ENCODE measurements at places on chromosomes 1 and 21.
A peak's percentile ranks its signal among the peaks of the same experiment; 100 is the strongest.

DNA sequence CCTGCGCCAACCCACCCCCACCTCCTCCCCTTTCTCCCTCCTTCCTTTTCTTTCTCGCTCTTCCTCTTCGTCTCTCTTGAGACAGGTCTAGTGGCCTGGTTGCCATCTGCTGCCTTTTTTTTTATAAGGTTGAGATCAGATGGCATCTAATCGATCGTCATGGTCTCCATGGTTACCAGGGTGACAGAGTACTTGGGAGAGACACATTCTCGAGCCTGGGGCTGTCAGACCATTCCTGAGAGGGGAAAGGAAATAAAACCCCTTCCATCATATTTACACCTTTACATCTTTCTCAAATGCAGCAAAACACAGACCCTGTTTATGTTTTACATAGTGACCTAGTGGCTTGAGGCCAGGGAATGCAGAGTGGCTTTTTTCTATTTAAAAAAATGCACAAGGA, 53.5 kb upstream of the SLC22A15 start:
- DNase-seq = no peak

GRCh38 chr1:58900396-58900795, 116.5 kb upstream of the JUN start:
- DNase-seq = no peak

GRCh38 chr1:160410406-160411005, 10.1 kb downstream of the VANGL2 start:
- DNase-seq = no peak

GRCh38 chr1:147919896-147920295, 8.3 kb upstream of the GPR89B start:
- no peak for DNase-seq

DNA sequence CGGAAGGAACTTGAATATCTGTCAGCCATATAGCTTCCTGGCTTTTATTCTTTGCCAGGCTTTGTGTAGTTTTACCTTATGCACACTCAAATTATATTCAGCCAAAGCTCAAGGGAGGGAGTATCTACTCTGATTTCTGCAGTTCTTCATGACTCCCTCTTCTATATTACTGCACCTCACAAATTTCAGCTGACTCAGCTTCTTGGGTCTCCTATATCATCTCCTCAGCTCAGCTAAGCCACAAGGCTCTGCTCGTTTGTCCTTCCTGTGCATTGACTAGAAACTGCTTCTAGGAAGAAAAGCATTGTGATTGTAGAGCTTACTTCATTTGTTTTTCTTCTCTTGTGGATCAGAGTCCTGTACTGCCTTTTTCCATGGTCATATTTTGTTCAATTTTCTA, 37.4 kb downstream of the BTBD8 start:
- no peak for DNase-seq

GRCh38 chr1:172883844-172884243, 166.9 kb downstream of the TNFSF18 start:
- DNase-seq = no peak

- DNase-seq = no peak
These were observed 14.3 kb upstream of the MUL1 start for GRCh38 chr1:20521960-20522861.

DNA sequence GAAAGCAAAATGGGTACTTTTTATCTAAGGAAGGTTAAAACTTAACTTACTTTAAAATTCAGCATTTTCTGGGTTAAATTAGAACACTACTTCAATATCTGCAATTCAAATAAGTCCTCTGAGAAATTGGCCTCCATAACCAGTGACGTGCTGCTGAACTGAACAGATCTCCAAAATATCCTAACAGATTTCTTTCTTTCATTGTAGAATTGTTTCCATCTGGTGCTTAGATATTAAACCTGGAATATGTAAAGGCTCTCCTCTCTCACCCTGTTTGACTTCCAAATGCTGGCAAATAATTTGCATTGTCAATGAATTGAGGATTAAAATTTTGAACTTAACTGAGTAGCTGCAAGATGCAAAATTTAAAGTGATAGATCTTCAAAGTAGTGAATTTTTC, 316.9 kb upstream of the CXADR start:
- no peak for DNase-seq

DNA sequence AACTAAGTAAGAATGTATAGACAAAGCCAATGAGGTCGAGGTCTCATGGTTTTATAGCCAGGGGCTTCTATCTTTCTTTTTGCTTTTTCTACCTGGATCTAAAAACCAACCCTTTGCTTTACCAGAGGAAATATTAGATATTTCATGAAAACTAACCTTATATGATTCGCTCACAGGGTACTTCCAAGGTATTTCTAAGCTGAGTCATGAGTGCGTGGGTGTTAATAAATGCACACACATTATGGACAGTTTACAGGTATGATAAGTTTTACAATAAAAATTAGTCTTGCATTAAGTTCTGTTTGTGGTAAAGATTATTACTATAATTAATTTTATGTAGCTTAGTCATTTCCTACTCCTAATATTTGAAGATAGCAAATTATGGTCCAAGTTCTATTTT, 217.2 kb downstream of the CHRM3 start:
- DNase-seq = no peak

DNA sequence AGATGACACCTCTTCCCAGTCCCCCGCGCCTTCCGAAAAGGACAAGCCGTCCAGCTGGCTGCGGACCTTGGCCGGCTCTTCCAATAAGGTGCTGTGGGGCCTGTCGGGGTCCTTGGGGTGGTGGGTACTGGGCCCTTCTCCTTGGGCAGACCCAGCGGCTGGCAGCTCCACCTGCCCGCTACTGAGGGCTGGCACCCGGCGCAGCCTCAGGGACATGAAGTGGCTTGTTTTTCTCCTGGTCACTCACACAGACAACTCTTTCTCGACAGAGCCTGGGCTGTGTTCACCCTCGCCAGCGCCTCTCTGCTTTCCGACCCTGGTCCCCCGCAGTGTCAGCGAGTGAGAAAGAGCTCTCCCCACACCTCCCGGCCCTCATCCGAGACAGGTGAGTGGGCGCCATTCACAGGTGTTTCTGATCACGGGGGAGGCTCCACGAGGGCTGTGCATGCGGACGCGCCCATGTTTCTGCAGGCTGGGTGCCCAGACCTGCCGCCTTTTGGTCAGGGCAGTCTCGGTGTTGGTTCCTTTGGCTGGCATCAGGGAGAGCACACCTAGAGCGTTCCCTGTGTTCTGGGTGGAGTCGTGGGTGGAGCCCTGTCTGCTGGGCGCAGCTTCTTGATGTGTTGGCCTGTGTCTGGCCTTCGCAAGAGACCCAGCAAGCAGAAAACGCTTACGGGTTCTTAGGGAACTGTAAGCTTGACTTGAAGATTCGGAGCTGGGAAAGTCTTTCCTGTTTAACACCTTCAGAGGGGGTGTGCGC, 75.1 kb downstream of the SKI start:
- no peak for DNase-seq

GRCh38 chr1:90834886-90835660, 118.0 kb upstream of the BARHL2 start:
- DNase-seq = no peak

GRCh38 chr1:20538760-20539551, 13.4 kb upstream of the FAM43B start:
- DNase-seq = no peak

- no peak for DNase-seq
These were observed 225.0 kb upstream of the PRMT6 start for GRCh38 chr1:106831511-106831910.

DNA sequence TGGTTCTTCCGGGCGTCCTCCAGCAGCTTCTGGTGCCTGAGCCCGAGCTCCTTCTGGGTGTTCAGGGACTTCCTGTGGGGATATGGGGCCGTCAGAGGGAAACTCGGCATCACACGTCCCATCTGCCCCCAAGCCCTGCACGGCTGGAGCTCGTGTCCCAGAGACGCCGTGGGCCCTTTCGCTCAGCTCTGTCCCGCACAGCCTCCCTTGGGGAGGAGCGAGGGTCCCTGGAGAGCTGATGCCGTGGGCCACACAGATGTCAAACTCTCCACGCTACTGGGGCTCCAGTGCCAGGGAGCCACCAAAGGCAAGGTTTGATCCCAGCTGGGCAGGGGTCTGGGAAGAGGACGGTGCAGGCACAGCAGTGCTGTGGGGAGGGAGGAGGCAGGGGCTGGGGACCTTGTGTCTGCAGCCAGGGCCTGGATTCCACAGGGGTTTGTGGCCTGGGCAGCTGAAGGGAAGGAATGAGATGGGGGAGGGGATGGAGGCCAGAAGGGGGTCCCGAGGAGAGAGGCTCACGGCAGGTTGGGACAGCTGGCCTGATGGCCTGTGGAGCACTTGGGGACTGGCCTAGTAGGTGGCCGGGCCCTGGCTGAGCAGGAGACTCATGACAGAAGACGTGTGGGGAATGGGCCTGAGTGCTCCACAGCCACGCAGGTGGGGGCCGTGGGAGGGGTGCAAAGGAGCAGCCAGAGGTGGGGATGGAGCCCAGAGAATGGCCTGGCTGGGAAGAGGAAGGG, 30.4 kb downstream of the CFAP74 start:
- no peak for DNase-seq

GRCh38 chr1:42081475-42081874, 71.7 kb upstream of the GUCA2B start:
- no peak for DNase-seq

DNA sequence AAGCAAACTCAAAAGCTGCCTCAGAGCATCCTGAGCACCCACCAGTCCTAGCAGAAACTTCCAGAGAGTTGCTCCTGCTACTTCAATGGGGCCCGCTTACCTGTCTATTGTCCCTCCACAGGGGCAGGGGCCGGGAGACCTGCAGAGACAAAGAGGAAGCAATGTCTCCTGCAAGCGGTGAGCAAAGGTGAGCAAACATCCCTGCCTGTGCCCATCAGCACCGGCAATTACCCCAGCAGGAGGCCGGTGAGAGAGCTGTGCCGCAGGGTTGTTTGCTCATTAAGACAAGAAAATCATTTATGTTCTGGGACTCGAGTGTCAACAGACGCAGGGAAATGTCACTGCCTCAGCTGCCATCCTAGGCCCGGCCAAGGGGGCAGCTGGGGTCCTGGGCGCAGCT, 53.8 kb upstream of the TARDBP start:
- DNase-seq = no peak

- no peak for DNase-seq
These were observed 29.6 kb upstream of the RGS16 start for GRCh38 chr1:182633657-182634281.

- no peak for DNase-seq
These were observed 7.3 kb downstream of the KRTAP10-1 start for GRCh38 chr21:44532712-44533111.

- no peak for DNase-seq
These were observed 28.5 kb upstream of the RNF2 start for GRCh38 chr1:185016880-185017279.

- DNase-seq = no peak
These were observed 44.3 kb upstream of the IL10 start for GRCh38 chr1:206816390-206817287.

- no peak for DNase-seq
These were observed 7.1 kb upstream of the NID1 start for GRCh38 chr1:236072001-236072400.

DNA sequence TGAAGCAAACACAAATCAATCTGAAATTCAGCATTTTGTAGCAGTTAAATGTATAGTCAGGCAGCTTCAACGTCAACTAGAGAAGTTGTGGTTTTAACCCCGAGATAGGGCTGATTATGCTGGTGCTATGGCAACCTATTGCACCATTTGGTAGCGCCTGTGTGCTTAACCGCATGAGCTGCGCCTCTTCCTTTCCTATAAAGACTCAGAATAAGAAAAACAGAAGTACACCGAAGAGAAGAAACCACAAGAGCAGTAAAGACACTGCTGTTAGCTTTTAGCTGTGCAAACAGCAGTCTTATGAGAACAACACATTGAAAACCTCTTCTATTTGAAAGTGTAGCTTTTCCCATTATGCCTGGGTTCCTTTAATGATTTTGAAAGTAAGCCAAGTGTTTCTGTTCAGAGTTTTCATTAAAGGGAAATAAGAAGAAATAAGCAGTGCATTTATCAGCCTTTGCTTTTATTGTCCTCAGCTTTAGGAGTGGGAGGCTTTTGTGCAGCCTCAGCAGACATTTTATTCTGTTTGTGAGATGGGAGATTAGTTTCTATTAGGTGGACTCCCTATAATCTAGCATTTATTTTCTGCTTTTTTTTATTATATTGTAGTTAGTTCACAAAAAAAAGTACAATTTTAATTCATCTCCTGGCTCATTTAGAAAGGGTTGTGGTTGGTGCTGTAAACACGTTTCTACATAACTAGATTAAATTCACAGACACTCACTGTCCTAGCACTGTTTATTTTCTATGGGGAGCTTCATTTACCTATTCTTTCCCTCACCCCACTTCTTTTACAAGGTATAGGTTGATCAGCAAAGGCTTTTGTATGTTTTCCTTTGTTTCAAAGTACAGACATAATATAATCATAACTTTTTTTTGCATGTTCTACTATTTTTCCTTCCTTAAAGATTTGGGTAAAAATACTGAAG, 43.3 kb downstream of the PTPRC start:
- DNase-seq = peak; percentile 53

DNA sequence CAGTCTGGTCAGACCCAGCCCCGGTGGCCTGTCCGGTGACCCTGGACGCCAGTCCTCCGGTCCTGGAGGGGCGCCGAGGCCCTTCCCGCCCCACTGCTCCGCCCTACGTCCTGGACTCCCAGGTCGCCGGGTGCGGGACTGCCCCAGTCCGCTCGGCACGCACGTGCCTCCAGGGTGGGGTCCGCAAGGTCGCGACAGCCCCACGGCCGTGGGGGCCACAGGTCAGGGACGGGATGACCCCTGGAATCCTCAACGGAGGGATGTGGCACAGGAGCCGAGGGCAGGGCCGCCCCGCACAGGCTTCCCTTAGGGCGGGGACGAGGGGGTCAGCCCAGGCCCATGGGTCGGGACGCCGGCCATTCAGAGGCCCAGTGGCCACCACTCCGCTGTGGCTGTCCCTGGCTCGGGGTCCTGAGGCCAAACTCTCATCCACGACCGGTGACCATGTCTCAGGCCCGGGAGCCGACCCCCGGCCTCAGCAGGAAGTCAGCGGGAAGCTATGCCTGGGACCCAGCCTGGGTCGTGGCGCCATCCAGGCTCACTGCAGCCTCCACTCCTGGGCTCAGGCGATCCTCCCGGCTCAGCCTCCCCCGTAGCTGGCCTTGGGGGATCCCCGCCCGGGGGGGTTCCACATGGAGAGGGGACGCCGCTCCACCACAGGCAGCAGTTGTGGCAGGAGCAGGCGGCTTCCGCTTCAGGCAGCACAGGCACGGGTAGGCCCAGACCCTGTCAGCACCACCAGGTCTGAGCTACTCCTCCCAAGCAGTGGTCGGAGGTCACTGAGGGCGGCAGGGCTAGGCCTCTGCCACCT, 599 bp upstream of the TMEM240 start:
- DNase-seq = no peak

DNA sequence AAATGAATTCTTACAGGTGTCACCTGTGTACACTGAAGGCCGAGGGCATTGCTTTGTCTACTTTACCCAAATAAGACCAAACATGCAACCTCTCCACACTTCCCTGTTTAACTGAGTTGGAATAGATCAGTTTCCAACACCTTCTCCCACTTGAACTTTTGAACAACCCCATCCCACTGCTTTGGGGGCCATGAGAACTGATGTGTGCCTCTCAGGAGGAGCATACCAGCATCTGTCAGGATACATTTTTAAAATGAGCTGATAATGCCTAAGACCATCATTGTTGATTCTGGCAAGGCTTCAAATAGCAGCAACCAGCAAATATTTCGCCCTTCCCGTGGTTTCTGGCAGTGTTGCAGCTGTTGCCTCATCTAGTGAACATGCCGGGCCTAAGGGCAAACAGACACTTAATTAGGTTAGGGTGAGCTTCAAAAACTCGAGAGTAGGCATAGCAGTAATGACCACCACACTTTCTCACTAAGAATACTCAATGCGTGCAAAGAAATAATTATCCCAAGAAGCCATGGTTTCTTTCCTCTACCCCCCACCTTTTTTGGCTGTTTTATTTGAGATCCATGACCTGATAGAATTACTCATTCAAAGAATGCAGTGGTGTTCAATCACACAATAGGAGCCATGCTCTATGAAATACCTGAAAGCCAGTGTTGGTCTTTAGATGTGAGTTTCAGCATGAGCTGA, 63.7 kb downstream of the MAP10 start:
- no peak for DNase-seq
